Caudate nucleus (tissue), 63 donors: ENCODE measurements at places on chromosomes 2 and 18.

- no peak for DNase-seq
Observed at GRCh38 chr2:141709756-141710155, 421.1 kb downstream of the LRP1B start.

GRCh38 chr2:133171393-133172004 lies 396.8 kb downstream of the NCKAP5 start:
- no peak for DNase-seq

- DNase-seq = no peak
Observed at GRCh38 chr2:197908990-197909776, 104.8 kb downstream of the PLCL1 start.

DNA sequence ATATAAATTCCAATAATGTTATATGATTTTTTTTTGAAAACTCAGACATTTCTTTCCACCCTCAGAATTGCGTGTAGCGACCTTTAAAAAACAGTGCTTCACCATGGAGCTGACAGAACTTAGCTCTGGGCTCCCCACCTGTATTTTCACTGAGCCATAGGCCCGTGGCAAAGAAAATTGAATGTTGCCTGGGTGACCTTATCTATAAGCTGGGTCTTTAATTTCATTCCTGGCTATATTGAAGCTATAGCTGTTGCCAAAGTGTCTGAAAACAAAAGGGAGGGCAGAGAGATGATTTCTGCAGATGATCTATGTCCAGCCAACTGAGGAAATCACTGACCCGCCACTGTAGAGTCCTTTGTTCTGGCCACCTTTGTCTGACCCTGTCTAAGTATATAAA lies 411.7 kb downstream of the PTPRM start:
- no peak for DNase-seq

- no peak for DNase-seq
Observed at GRCh38 chr2:151228847-151229512, 32.7 kb downstream of the RBM43 start.

DNA sequence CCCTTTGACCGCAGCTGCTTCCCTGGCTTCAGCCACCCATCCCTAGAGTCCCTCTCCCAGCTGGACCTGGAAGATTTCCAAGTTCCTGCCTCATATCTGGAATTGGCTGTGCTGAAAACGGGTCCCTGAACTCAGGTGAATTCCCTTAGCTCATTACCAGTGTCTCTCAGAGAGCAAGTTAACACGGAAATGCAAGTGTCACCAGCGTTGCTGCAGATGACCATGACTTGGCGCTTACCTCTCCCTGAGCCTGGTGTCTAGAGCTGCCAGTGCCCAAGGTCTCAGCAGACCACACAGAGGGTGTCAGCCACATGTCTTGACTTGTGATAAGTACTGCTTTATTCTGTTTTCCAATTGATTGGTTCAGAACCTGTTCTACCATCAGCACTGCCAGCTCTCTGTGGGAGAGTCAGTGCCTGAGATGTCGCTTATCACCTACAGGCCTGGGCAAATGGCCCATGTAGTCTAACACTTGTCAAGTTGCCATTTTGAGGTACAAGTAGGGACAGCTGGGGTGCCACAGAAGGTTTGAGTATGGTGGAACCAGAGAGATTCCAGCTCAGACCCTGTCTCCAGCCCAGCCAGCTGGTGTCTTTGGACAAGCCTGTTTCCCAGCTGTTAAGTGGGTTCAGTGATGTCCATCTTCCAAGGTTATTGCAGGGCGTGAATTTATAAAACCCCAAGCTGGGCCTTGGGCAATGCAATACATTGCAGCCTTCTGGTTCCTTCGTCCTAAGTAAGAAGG lies 48.7 kb downstream of the LYPD1 start:
- no peak for DNase-seq

GRCh38 chr2:128365217-128365905 lies 46.7 kb upstream of the HS6ST1 start:
- no peak for DNase-seq

GRCh38 chr2:178075006-178075326 lies 2.4 kb upstream of the PDE11A start:
- no peak for DNase-seq

DNA sequence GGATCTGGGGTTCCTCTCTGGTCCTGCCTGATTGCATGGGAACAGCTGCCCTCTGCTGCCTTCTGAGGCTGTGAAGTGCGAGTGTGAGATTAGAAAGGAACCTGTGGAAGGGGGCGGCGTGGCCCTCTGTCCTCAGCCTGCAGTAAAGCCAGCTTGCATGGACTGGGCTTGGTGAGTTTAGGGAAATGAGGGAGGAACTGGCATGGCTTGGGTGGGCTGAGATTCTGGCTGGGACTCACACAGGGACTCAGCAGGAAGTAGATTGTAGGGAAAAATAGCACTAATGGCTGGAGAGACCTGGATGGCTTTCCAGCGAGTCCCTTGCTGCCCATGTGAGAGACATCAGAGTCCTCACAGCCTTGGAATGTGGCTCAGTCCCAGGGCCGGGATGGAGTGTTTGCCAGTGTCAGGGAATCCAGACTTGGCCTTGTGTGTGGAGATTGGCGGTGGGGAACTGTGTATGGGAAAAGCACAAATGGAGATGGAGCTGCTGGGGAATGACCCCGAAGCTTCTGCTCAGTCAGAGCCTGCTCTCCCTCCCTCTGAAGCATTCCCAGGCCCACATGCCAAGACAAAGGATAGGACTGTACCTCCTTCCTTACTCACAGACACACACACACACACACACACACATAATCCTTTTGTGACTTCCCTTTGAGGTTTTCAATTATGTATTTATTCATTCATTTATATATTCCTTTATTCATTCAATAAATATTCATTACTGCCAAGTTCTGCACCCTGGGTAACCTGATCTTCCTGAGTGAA lies 115.4 kb downstream of the ACAA2 start:
- no peak for DNase-seq

DNA sequence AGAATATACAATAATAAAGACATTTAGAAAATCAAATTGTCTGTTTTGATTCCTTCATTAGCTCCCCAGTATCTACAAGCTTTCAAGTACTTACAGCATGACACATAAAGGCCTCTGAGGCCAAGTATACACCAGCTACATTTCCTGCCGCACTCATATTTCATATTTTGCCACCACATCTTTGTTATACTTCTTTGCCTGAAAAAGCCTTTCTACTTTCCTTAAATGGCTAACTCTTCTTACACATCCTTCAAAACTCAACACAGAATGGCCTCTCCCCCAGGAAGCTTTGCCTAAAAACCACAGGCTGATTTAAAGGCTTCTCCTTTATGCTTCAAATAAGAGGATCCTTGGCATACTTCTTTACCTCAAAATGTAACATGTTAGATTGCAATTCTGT lies 4.5 kb downstream of the STK17B start:
- DNase-seq = no peak

DNA sequence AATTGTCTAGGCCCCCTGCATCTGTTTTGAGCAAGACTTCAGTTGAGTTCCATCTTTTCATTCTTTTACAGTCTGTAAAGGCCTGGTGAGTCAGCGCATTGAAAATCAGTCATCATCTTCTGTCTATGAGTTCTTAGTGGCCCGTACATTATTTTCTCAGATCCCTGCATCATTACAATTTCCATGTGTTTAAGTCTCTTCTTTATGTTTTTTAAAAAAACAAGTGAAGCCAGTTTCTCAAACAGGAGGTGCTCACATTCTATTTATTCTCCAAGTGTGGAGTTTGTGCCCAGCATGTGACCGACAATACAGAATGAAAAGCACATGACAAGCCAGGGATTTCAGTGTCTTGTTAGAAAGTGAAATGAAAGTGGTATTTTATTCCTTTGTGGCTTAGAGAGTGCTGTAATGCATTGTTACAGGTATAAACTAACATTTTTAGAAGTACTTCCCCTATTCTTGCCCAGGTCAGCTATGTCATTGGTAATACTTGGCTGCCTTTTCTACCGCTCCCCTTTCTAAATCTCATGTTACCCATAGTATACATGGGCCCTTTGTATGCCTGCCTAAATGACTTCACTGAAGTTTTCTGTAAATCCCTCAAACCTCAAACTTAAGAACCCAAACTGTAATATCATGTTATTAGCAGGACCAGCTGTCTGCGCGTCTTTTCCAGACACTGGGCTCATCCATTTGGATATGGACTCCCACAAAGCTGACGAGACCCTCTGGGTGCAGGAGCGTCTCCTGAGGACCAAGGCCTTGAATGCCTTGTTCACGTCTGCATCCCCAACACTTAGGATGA lies 67.6 kb downstream of the FEZ2 start:
- DNase-seq = no peak

- DNase-seq = no peak
Observed at GRCh38 chr2:84882775-84883550, 2.1 kb upstream of the TRABD2A start.

- DNase-seq = no peak
Observed at GRCh38 chr2:36405183-36405582, 49.6 kb downstream of the CRIM1 start.

DNA sequence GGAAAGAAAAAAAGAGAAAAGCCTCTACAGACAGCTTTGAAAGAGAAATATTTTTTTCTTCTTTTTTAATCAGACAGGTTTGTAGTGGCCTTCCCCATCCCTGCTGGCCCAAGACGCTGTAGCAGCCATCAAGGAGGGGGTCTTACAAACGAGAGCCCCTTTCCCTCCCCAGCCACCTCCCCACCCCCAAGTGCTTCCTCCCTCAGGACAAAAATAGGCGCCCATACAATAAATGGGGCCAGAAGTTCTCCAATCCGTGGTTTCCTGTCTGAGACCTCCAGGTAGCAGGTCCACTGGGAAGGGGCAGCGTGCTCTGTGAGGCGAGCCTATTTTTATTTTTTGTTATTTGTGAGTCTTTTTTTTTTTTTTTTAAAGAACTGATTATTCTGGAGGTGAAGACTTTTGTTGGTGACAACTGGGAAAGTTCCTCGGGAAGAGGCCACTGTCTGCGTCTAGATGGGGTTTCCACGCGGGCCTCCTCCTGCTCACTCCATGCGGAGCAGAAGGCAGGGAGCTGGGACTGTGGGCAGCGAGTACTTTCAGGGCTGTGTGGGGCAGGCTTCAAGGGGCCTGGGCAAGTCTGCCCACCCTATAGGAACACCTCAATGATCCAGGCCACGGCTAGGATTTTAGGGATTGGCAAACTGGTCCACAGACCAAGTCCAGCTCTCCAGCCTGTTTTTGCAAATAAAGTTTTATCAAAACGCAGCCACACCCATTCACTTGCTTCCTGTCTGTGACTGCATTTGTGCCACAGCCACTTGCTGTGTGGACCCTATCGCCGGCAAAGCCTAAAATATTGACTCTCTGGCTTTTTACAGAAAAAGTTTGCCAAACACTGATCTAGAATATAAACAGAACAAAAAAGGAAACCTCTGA lies 139.6 kb downstream of the CTIF start:
- no peak for DNase-seq

GRCh38 chr2:45567288-45567963 lies 43.6 kb downstream of the SRBD1 start:
- no peak for DNase-seq

- no peak for DNase-seq
Observed at GRCh38 chr2:234752966-234753365, 198.9 kb upstream of the SH3BP4 start.

DNA sequence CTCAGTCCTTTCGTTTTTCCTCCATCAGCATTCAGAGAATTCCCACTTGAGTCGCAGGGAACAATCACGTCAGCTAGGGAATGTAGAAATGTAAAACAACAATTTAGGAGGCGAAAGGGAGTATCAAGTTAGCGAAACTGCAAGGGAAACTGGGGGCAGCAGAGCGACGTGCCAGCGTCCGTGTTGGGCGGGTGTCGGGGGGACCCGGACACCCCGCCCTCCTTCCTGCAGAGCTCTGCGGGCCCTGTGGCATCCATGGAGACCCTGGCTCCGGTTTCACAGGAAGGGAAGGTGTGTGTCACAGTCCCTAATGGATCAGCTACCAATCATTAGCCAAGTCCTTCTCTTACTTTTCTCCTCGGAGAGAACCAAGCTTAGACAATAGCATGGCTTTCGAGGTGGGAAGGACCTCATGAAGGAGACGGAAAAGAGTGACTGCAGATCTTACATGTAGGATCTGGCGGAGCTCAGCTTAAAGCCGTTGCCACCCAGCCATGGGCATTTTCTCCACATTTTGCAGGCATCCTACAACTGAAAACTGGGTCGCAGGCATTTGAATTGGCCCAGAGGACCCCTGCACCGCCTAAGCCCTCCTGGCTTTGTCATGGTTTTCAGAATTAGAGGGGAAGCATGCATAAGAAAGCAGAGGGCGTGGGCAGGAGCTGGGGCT lies 33.7 kb downstream of the SOX11 start:
- DNase-seq = no peak

DNA sequence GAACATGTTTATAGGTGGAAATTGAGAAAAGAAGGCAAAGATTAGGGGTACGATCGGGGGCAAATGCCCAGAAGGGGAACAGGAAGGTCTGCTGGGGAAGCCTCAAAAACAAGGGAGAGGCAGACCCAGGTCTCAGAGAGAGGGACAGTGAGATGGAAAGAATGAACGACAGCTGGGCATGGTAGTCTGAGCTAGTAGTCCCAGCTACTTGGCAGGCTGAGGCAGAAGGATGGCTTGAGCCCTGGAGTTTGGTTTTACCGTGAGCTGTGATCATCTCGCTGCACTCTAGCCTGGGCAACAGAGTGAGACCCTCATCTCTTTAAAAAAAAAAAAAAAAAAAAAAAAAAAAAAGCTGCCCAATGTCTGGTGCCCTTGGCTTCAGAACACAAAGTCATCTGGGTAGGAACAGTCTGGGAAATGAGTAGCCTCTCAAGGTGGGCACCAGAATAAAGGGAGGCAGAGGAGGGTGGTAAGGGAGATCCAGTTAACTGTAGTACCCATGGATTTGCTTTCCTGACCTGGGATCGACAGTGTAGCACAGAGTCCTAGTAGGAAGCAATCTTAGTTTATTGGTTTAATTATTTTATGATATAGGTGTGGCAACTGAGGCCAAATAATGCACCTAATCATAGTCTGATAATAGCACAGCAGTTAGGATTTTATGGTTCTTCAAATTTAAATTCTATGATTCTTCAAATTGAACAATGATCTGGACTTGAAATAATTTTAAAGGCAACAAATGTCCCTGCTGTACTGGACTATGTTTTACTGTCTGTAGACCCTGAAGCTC lies 3.5 kb downstream of the RRM2 start:
- DNase-seq = no peak

DNA sequence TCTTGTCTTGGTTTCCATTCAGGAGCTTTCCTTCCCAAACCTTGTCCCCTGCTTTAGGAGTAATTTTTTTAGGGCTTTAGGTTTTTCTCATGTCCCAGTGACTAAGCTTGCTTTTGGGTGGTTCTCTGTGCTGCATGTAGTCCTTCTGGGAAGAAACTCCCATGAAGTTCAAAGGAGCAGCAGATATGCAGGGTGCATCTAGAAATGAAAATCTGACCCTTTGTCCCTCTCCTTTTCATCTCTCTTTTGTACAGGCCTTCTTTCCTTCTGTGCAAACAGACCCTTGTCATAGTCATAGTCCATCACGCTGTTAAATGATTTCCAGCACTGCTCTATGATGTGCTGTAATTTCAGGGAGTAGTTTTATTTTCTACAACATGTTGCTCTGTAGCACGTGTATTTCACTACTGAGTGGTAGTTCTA lies 20.4 kb downstream of the FMNL2 start:
- DNase-seq = no peak

- DNase-seq = no peak
Observed at GRCh38 chr2:14127765-14128164, 504.8 kb upstream of the LRATD1 start.

- no peak for DNase-seq
Observed at GRCh38 chr2:238591732-238592131, 165.0 kb downstream of the ASB1 start.

- DNase-seq = no peak
Observed at GRCh38 chr2:229945975-229946374, 23.7 kb downstream of the FBXO36 start.
